ENCODE measurements at places on chromosomes 7 and 10.

- no peak for DNase-seq
These were observed 194.8 kb downstream of the CELF2 start for GRCh38 chr10:11212288-11213085.

- no peak for DNase-seq
These were observed 1247.8 kb downstream of the TYW1 start for GRCh38 chr7:68244389-68244788.

DNA sequence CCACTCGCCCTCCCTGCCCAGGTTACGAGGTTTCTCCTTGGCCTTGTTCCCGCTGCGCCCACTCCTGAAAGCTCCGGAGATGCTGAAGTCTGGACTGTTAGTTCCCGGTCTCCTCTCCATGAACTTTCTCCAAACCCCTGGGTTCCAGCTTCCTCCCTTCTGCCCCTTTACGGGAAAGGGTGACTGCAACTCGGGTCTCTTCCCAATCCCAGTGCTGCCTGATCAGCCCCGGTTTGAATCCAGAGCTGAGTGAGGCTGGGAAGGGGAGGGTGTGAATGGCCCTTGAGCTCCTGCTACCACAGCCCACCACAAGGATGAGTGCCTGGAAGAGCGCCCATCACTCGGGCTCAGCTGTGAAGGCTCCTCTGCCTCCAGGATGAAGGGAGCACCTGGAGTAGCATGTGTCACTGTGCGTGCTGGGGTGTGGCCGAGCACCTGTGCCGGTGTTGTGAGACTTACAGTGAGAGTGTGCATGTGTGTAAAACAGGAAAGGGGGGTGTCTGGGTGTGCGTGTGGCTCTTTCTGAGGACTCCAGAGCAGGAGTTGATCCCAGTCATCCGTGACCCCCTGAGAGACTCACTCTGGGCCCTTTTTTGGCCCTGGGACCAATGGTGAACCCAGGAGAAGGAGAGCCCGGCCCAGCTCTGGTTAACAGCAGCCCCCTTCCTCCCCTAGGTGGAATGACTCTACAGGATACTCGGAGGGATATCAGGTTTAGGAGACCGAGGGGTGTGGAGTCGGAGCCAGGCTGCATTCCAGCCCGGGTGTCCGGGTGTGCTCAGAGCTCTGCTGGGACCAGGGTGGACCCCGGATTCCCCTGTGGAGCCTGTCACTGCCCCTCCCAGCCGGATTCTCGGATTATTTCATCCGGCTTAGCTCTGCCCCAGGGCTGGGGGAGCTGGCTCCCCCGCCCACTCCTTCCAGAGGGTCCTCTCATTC lies 1.1 kb upstream of the ZNF467 start:
- DNase-seq, result no peak

DNA sequence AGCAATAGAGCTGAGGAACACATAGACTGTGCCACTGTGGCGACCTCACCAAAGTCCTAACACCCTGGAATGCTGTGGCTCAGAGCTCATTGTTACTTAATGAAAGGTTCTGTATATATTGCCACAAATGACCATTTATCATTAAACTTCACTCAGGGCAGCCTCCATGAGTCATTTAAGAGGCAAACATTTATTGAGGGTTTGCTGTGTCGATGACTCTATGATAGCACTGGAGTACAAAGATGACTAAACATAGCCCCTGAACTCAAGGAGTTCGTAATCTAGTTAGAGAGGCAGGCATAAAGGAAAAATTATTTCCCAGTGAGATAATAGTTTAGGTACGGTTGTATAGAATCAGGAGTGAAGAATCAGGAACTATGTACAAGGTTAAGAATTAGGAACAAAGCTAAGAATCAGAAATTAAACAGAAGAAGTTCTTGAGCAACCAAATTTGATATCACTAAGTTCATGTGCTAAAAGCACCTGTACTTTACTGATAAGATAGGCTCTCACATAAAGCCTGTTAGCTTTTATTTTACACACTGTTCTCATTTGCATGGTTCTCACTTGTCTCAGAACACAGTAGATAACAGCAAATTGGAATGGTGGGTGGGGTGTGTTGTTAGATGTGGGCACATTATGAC lies 7.9 kb downstream of the ENTPD7 start:
- DNase-seq, result no peak

DNA sequence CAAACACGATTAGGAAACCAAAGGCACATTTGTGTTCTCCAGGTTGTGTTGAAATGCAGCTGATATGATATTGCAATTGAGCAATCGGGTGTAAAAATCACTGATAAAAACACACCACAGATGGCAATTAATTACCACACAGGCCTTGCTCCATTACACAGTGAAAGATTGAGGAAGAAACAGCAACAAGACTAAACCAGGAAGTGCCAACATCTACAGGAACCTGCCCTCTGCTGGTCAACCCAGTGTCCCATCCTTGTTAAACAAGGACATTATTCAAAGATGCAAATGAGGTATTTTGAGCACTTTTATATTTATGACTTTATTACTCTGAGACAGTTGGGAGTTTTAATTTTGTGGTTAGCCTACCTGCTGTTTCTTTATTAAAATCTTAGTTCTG lies 765.6 kb upstream of the GHITM start:
- no peak for DNase-seq

DNA sequence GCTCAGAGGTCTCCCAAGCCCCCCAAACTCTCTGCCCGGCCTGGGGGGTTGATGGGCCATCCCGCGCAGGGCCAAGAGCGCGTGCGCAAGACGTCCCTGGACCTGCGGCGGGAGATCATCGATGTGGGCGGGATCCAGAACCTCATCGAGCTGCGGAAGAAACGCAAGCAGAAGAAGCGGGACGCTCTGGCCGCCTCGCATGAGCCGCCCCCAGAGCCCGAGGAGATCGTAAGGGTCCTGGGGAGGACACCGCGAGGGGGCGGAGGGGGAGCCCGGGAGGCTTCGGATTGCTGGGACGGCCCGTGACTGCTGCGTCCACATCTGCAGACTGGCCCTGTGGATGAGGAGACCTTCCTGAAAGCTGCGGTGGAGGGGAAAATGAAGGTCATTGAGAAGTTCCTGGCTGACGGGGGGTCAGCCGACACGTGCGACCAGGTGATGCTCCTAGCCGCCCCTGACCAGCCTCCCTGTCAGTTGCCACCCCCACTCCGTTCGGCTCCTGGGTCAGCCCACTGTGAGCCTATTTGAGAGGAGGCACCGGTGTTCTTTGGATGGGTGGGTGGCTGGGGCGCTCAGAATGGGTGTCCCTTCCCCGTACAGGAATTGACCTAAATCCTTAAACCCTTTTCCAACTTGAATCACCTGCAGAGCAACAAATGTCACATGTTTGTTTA lies 5.7 kb downstream of the ANKRD2 start:
- no peak for DNase-seq

DNA sequence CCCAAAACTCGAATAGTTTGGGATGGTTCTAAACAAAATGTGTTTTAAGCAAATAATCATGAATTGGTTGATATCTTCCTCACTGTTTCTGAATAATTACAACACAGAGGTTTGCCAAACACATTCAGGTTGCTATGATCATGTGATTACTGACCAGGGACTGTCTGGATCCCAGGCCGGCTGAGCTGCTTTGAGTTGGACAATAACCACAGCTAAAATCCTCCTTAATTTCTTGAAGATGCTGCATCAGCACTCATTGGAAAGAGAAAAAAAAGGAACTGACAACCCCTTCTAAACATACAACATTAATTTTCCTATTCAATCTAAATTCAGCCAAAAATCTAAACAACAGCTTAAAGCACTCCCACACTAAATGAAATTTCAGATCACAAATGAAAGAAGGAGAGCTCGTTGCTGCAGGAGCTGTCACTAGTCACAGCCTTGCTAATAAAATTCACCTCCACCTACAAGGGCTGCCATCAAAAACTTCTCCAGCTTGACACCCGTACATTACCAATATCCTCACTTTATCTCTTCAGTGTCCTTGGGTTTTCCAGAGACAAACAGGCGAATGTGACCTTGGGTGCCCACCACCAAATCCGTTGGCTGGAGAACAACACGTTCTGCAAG lies 560.2 kb downstream of the KCNMA1 start:
- no peak for DNase-seq

DNA sequence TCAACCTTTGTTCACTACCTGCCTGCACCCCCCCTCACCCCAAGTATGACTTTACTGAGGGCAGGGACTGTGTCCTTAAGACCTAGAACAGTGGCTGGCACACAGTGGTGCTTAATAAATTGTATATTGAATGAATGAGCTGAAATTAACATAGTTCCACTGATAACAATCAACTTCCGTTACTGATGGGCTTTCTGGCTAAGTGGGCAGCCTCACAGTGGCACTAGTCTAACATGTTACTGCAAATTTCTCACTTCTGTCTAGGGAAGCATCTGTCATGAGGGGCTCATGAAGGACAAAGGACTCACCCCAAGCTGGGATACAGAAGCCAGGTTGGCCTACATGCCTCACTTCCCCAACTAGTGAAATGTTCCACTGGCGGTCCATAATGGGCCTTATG lies 79.3 kb downstream of the CTTNBP2 start:
- no peak for DNase-seq

DNA sequence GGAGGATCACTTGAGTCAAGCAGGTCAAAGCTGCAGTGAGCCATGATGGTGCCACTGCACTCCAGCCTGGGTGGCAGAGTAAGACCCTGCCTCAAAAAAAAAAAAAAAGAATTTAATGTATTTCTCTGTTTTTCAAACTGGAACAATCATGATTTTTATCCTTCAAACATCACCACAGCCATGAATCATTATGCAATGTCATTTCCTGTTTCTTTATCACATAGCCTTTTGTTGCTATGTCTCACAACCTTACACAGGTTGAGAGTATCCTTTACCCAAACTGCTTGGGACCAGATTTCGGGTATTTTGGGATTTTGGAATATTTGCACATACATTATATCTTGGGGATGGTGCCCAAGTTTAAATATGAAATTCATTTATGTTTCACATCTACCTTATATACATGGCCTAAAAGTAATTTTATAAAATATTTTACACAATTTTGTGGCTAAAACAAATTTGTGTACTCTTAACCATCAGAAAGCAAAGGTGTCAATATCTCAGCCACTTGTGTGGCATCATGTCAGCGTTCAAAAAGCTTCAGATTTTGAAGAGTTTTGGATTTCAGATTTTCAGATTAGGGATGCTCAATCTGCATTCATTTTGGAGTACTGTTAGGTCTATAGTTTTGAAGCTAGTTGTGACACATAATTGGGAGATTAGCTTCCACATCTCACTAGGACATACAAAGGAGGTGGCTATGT lies 8.2 kb downstream of the NT5C3A start:
- DNase-seq, result no peak

DNA sequence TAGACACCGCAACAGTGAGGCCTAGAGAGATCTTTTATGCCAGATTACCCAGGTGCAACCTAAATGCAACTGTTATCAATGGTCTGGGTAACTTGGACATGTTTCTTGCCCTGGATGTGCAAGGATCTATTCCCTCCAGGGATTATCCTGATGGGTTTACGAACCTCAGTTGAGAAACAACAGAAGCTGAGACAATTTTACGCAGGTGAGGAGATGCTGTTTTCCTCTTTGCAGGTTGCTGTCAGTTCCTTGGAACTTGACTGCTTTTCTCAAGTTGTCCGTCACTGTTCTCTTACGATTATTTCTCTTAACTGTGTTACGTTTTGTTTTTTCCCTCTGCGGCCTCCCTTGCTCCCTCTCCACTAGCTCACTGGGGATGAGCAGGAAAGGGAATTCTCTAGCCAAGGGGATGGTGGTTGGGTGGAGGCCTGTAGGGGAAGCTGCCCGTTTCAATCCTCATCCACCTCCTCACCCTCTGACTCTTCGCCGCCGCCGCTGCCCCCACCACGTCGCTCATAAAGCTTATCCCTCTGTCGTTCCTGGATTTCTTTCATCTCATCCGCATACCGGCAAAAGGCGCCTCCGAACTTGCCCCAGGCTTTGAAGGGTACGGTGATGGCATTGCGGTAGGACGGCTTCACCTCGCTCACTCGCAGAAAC lies 1.2 kb downstream of the PURB start:
- no peak for DNase-seq

All from T-helper 1 cell (primary cell).